ENCODE measurements at places on chromosomes 5 and 9.

GRCh38 chr5:117327511-117327910 is 752.9 kb upstream of the SEMA6A start:
- no peak for DNase-seq

GRCh38 chr5:82804155-82804690 is 273.0 kb downstream of the TMEM167A start:
- no peak for DNase-seq

- no peak for DNase-seq
Measured at GRCh38 chr5:85337435-85337834, 952.8 kb upstream of the EDIL3 start.

- no peak for DNase-seq
Measured at GRCh38 chr9:76338418-76338817, 55.8 kb downstream of the RFK start.

- DNase-seq: no peak
Measured at GRCh38 chr5:50853151-50853550, 186.7 kb downstream of the PARP8 start.

GRCh38 chr9:72649127-72649442 is 127.7 kb downstream of the TMC1 start:
- no peak for DNase-seq

GRCh38 chr9:34334916-34335315 is 5.5 kb downstream of the NUDT2 start:
- DNase-seq: no peak

- DNase-seq: no peak
Measured at GRCh38 chr9:106307670-106308069, 555.3 kb upstream of the ZNF462 start.

- no peak for DNase-seq
Measured at GRCh38 chr9:121620777-121621449, 30.5 kb upstream of the DAB2IP start.

DNA sequence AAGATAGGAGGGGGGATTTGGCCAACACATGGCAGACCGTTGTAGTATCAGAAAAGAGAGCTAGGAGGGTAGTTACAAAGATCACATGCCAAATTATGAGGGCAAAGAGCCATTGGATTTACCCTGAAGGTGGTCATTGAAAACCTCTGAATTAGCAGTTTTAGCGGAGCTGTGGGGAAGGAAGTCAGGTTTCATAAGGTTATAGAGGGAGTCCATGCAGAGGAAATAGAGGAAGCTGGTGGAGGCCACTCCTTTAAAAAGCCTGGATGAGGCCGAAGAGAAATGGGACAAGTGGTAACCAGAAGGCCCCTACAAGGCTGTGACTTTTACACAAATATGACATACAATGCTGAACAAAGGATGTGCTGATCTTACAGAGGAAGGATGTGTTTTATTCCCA is 13.2 kb downstream of the DOCK8 start:
- DNase-seq: no peak

- peak; percentile 47 for DNase-seq
Measured at GRCh38 chr9:135468854-135469521, 10.6 kb upstream of the PPP1R26 start.

DNA sequence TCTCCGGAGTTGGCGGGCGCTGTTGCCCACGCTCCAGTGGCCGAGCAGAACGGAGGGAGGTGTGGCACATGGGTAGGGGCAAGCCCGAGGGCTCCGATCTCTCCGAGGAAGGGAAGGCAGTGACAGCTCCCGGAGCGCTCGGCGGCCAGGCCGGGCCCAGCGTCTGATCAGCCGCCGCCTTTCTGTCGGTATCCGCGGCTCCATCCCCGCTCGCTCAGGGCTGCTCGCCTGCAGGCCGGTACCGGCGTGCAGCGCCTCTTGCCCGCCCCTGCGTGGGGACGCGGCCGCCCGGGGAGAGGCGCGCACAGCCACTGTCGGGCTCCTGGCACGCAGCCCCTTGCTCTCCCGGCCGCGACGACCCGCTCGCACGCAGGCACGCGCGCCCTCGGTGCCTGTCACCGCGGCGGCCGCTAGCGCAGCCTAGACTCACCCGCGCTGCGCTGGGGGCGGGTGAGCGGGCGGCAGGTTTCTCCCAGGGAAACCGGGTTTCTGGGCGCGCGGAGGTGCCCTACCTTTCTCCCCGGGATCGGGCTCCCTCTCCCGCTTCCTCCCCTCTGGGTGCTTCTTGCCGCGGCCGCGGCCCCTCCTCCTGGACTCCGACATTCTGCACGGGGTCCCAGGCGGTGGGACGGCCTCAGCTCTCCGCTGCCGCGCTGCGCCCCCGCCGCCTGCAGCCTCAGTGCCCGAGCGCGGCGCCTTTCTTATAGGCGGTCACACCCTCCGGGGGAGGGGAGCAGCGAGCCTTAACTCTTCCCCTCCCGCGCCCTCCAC is 108.4 kb downstream of the PSD2 start:
- DNase-seq: no peak

DNA sequence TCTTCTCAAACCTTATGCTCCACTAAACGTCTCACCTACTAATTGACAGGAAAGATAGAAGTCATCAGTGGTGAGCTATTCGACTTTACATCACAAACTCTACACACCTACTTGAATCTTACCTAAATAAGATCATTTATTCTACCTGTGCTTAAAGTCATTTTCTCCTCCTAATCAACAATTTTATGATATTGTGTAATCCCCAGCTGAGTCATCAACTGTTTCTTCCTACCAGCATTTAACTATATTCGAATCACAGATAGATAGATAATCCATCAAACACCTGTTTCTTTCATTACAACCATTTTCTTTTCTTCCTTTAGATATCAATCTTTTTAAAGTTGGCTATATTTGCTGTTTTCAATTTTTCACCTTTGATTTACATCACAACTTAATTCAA is 181.5 kb downstream of the LPAR1 start:
- no peak for DNase-seq

Measured in iris pigment epithelial cell (primary cell).